Neural progenitor cell (in vitro differentiated cells): ENCODE measurements at places on chromosomes 11 and 22. TPM values are rescaled to one million over a fixed set of nuclear protein-coding genes. Genes with fewer than 3 reads are reported as not detected.

GRCh38 chr11:118789501-118790356 lies 1.2 kb downstream of the DDX6 start:
- peak; percentile 26 for DNase-seq

DNA sequence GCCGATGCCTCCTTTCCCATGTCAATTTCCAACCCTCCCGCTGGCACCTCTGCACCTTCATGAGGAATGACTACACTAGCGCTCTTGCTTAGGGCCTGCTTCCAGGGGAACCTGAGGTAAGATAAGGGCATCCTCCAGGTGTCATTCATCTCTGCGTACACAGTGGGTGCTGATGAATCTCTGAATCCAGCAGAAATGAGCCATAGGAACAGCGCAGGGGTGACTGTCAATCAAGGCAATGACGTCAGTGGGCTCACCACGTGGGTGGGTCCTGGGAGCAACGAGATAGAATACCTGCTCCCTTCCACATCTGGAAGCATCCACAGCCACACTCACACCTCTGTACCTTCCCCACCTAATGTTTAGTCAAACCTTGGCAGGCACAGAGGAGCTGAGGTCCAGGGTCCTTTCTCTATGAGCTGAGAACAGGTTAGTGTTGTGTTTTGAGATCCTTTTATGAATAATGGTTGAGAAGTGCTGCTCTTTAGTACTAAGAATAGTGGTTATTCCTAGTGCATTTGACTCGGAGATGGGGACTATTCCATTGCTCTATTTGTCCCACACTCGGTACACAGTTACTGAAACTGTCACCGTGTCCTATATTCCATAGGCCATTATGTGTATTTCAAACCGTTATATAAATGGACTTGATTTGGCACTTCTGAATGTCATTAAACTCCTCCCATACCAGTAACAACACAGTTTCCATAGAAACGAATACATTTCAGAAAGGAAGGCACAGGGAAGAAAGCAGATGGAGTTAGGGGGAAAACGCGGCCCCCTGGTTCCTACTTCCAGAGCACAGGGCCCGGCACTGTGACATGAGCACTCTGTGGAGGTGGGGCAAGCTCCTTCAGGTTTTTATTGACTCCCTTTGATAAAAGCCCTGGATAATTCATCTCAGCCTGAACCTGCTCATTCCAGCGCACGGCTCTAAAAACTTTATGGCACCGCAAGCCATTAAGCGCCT lies 193.4 kb downstream of the ST3GAL4 start:
- no peak for DNase-seq

GRCh38 chr11:123507043-123507442 lies 77.0 kb downstream of the GRAMD1B start:
- no peak for DNase-seq

MRGPRE gene
- total RNA-seq = not detected in 2 replicates

- DNase-seq = peak; percentile 13
Observed at GRCh38 chr11:26947904-26948639, 45.8 kb upstream of the FIBIN start.

- no peak for DNase-seq
Observed at GRCh38 chr11:94196363-94196762, 67.7 kb downstream of the PANX1 start.
